ENCODE measurements at places on chromosomes 16 and 17.

DNA sequence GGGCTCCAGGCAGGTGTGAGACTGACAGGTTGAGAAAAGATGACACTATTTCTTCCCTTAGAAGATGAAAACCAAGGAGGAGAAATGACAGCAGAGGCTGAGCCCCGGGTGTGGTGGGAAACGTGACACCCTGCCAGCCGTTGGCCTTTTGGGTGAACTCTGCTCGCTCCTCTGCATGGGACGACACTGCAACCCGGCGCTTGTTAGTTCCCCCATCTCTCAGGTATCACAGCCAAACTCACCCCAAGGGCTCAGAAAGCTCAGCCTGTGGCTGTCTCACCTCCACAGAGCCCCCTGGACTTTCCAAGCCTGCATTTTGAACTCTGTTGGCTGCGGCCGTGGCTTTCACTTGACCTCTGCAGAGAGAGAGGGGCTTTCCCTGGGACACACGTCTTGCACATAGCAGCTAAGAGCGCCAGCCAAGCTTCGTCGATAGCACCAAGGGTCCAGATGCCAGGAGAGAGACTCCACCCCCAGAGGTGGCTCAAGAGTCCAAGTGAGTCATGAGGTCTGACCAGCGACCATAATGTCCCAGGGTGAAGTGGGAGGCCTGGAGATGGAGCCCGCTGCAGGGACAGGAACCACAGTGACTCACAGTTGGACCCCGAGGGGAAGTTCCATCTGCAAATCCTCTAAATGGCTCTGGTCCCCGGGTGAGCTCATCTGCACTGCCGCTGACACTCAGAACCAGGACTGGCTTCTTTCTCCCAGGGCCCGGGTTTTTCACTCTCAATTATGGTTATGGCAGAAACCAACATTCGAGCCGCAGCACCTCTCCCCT is 301.9 kb downstream of the SOX9 start:
- DNase-seq = peak; percentile 7

DNA sequence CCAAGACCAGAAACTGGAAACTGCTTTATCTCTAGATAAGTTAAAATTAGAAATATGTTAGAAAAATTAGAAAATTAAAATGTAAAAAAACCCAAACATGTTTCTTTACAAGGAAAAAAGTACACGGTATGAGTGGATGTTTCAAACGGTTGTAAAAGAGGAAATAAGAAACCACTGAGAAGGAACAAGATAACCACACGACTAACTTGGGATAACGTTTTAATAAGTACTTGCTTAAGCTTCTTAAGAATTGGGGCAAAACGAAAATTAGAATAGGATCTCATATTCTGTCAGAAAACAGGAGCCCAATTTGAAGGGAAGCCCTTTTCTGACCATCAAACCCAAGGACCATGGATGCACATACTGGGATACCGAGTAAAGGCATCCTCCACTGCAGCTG is 31.0 kb downstream of the MBTPS1 start:
- DNase-seq = no peak

DNA sequence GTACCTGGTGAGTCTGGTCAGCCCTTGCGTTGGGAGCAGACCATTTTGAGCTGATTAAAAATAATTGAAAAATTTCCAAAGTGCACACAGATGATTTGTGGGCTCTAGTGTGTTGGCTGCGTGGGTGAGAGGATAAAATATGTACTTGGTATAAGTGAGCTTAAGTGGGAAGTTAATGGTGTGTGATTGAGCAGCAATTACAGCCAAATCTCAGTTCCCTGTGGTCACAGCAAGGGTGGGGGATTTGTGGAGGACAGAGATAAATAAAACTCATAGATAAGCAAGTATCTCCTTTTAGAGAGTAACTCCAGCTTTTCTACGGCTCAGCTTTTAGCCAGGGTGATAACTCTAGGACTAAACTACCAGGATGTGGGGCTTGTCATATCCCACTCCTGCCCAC is 390.4 kb downstream of the UTP18 start:
- no peak for DNase-seq

DNA sequence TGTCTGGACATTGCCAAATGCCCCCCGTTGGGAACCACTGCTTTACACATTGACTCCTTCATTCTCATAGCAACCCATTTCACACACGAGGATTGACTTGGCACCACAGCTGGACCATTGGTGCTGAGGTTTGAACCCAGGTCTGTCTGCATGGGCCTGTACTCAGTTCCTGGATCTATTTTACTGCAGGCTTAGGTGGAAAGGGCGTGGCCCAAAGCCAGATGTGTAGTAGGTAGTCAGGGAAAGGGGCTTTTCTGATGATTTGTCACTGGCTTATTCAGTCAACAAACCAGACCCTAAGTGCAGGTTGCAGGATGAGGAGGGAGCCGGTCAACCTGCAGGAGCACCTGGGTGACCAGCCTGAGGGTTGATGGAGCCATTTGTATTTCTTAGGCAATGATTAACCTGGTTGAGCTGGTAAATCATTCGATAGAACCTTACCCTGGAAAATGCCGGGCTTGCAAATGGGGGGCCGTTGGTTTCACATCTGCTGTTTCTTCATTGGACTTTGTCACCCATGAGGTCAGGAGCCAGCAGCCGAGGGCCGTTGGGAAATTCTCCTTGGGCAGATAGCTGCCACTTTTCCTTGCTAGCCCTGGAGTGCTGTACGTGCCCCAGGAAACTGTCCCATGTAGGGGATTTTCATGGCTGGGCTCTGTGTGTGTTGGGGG is 104.4 kb downstream of the CMIP start:
- DNase-seq = no peak

DNA sequence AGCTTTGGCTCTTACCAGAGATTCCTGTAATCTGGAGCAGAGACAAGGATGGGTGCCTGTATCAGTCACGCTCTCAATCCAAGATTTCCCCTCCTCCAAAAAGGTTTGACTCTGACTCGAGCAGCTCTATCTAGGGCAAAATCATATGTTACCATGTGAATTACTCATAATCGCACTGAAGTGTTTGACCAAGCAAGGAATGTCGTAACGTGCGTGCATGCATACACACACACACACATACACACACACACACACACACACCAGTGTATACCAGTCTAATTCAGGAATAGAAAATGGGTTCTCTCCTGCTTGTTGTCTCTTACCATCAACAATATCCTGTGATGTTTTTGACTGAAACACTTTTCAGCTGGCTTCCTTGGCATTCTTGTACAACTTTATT is 835.1 kb downstream of the KCNJ2 start:
- DNase-seq = no peak

DNA sequence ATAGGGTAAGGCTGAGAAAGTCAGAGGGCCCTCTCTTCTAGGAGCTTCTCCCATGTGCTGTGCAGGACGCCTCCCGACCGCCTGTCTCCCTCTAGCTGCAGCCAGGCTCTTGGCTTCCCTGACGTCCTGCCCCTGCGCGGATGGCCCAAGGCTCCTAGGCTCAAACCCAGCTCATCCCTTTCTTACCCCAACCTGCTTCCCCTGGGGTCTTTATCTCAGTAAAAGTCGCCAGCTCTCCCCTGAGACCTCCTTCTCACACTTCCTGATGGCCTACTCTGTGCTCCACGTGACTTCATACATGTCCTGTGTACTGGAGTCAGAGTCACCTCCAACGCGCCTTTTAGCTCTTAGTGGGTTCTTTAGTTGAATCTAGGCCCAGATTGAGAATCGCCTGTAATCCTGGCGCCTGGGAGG is 1.1 kb upstream of the ZNF747 start:
- DNase-seq = peak; percentile 70

DNA sequence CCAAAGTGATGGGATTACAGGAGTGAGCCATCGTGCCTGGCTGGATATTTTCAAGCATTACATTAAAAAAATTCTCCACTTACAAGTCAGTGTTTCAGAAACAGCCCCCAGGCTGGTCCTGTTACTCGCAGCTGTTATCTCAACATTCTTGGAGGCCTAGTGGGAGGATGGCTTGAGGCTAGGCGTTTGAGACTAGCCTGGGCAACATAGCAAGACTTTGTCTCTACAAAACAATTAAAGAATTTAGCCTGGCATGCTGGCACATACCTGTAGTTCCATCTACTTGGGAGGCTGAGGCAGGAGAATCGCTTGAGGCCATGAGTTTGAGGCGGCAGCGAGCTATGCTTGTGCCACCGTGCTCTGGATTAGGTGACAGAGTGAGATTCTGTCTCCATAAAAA is 26.5 kb upstream of the SPNS3 start:
- no peak for DNase-seq

GRCh38 chr17:42651392-42651791 is 7.7 kb upstream of the TUBG2 start:
- DNase-seq = no peak

GRCh38 chr17:39926135-39926587 is 1.2 kb downstream of the ORMDL3 start:
- DNase-seq = no peak

DNA sequence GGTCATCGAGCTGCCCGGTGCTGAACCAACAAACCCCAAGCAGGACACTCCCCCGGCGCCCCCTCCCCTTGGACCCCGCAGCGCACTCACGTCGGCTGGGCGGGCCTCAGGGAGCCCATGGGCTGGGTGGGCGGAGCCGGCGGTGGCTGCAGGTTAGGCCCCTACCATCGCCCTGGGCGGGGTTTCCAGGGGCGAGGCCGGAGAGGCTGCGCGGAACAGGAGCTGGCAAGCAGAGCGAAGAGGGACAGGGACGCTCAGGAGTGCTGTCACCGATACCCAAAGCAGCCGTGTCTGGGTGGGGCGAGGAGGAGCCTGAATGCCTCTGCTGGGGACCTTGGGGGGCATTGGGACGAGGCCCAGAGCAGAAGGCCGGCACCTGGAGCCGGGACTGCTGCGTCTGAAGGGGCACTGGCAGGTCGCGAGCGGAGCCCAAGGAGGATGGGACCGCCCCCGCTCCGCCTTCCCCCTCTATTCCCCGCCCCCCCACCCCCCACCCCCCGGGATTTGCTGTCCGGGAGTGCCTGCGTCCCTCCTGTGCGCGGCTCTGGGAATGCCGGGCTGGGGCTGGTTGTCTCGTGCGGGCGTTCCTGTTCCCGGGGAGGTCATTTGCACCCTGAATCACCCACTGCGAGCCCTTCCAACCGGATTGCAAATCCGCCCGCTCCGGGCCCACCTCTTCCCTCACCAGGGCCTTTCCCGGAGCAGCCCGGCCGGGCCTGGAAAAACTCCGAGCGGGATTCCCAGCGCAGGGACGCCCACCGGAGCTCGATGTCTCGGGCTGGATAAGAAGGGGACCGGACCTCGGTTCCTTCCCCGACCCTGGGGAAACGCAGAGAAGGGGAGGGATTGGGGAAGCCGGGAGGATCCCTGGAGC is 902 bp downstream of the ARHGAP27 start:
- peak; percentile 71 for DNase-seq

DNA sequence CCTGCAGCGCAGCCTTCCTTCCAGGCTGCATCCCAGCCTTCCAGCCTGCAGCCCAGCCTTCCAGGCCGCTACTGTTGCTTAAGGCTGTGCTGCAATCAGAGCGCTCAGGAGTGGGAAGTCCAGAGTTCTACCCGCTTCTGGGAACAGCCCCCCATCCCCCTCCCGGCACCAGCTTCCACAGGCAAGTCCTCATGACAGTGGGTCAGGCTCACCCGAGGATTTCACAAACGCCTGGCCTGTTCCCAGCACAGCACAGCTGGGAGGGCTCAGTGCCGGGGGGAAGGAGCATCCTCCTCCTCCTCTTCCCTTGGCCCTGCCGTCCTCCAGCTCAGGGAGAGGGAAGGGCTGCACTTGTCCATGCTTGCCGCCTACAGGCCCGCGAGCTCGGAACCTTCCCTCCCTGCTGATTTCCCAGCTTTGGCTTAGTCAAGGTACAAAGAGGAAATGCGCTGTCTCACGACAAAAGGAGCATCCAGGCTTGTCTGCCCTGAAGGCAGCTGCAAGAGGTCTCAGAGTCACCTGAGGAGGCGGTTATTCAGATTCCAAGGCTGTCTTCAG is 8.3 kb downstream of the SOCS3 start:
- DNase-seq = no peak

DNA sequence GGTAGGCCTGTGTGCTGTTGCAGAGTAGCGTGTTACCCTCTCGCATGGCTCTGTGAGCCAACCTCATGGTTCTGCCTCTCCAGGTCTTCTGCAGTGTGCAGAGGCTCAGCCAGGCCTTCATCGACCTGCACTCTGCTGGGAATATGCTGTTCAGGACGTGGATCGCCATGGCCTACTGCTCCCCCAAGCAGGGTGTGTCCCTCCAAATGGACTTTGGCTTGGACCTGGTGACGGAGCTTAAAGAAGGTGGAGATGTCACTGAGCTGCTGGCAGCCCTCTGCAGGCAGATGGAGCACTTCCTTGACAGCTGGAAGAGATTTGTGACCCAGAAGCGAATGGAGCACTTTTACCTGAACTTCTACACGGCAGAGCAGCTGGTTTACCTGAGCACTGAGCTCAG is 75.8 kb upstream of the ENDOV start:
- no peak for DNase-seq
